Activated CD4-positive, alpha-beta T cell treated with anti-CD3 and anti-CD28 coated beads, Interleukin-2, amount 50 U/mL, for 48 hours (primary cell): ENCODE measurements at places on chromosomes 6 and 20.

DNA sequence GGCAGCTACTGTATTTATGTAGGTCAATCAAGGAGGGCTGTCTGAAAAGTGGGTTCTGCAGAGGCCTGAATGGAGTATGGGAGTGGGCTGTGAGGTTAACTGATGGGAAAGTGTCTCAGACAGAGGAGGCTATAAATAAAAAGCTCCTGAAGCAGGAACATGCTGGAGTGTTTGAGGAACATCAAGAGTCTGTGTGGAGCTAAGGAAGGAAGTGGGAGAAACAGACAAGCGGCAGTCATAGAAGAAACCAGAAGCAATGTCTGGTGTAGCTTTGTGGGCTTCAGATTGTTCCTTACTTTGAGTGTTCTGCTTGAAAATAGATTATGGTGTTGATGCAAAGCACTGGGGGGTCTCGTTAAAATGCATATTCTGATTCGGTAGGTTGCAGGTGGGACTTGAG is 101.5 kb upstream of the OGFRL1 start:
- DNase-seq = no peak

GRCh38 chr20:60883496-60883895 is 368.6 kb upstream of the CDH4 start:
- no peak for DNase-seq

GRCh38 chr6:143136647-143137046 is 76.0 kb downstream of the AIG1 start:
- no peak for DNase-seq

DNA sequence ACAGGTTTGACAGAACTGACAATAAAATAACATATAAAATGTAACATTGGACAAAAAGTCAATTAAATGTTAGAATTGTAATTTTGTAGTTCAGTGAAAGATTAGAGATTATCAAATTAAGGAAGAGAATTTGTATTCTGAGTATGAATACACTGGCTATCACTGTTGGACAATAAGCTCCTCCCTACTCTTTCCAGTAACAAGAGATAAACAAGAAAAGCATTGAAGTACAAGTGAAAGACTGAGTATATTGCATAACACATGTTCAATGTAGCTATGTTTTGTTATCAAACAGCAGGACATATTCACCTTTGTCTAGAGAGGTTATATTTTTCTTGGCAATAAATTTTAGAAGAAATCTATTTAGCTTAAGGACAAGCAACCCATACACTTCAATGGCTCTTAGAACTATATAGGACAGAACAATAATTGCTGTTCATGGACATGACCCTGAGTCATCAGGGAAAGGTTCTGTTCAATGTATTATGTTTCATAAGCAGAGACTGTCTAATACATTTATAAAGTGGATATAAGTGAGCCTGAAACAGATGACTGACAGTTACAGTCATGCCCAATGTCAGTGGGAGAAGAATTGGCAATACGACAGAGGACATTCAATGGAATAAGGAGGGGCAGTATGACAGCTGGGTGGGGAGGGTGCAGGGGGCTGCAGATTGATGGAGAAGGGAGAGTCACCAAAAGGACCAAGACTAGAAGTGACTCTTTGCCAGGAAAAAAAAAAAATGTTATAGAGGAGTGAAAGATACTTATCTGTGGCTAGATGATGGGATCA is 520.4 kb downstream of the FRK start:
- no peak for DNase-seq

DNA sequence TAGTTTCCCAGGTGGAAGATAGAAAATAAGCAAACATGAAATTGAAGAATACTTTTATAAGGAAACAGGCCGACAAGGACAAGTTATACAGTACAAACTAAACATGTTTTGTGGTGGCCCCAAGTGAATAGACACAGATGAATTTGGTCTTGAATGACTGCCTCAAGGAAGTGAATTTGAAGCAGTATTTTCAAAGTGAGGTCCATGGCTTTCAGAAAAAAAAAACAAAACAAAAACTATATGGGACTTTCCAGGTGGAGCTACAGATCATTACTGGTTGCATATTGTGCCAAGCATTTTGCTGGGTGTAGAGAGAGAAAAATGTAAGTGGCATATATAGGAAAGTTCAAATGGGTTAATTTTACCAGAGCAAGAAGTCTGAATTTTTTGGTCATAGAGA is 68.8 kb downstream of the CYB5R4 start:
- DNase-seq = no peak

DNA sequence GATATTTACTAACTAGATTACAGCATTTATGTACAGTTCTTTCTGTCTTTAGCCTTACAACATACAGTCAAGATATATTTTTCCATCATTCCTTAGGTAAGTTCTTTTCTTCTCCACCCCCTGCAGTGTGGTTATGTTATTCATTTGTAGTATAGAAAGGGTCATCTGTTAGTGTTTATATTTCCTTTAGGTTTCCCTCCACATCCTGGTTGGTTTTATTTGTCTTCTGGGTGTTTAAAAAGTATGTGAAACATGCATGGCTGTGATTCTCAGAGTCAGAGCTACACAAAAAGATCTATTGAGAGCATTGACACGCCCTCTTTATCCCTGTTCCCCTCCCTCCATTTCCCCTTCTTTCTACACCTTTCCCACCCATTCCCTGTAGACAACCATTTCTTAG is 20.1 kb downstream of the DHX35 start:
- DNase-seq = no peak

DNA sequence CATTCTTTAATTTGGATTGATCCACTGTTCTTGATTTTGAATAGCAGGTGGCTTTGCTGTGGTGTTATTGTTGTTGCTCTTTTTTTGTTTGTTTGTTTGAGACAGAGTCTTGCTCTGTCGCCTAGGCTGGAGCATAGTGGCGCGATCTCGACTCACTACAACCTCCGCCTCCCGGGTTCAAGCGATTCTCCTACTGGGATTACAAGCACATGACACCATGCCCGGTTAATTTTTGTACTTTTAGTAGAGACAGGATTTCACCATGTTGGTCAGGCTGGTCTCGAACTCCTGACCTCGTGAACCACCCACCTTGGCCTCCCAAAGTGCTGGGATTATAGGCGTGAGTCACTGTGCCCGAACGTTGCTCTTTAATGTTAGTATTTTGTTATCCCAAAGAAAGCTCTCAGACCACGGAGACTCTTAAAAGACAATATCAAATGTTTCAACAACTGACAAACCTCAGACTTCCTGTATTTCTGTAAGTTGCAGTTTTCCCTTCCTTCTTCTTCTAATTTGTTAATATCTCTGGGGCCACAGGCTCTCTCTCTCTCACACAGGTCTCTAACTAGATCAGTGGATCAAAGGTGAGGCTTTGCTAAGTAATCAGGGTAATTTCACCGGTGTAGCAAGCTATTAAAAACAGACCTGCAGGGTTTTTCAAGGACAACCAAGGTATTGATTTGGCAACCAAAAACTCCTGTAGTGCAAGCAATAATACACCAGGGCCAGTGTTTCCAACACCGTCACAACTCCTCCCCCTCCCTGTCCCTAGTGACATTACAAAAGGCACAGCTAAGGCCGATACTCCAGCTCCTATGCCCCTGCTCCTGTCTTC is 48.8 kb upstream of the ZNF217 start:
- DNase-seq = peak; percentile 48

- no peak for DNase-seq
Measured at GRCh38 chr6:81755551-81755950, 3.1 kb upstream of the TENT5A start.

DNA sequence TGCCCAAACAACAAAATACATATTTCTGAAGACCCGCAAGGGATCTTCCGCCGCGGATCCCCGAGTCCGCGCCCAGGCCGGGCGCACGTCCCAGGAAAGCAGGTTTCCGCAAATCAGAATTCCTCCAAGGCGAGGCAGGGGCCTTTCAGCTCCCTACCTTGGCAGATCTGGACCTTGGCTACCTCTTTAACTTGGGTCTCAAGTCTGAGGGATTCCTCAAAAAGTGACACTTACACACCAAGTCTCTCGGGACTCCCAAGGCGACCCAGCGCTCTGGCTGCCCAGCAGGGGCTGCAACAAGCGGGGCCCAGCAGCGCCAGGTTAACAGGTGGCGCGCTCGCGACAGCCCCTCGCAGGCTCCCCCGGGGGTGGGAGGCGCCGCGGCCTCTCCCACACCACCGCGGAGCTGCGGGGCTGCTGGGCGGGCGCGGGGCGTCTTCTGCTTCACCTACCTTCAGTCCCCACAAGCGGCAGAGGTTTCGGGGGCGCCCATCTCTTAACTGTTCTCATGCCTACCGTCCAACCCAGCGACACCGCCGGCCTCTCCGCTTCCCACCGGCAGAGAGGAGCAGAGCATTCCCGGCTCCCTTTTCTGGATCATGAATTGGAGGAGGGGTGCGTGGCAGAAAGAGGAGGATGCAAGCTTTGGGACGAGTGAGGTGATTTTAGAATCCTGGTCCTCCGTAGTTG is 414 bp downstream of the SIM1 start:
- no peak for DNase-seq

- no peak for DNase-seq
Measured at GRCh38 chr6:23175391-23175790, 606.0 kb downstream of the HDGFL1 start.

DNA sequence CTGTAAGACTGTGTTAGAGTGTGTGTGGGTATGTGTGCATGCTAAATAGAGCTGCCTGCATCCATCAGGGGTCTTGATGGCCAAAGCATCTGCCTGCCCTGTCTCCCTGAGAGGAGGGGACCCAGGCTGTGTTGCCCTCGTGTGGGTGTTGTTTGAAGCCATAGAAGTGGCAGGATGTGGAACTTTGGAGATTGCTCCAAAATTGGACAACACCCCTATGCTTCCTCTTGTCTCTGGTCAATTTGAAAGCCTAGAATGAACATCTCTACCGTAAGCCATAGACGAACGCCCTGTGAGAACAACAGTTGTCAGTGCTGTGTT is 82.6 kb downstream of the ASXL1 start:
- DNase-seq = no peak

- no peak for DNase-seq
Measured at GRCh38 chr6:127439718-127440117, 19.5 kb downstream of the KIAA0408 start.

- peak; percentile 56 for DNase-seq
Measured at GRCh38 chr6:13273931-13274706, 54.2 kb downstream of the TBC1D7 start.

- DNase-seq = peak; percentile 56
Measured at GRCh38 chr6:139109558-139109957, 25.3 kb upstream of the HECA start.

- DNase-seq = no peak
Measured at GRCh38 chr6:167567142-167568033, 242.5 kb downstream of the TTLL2 start.

GRCh38 chr6:11484441-11484840 is 53.1 kb upstream of the TMEM170B start:
- DNase-seq = no peak

DNA sequence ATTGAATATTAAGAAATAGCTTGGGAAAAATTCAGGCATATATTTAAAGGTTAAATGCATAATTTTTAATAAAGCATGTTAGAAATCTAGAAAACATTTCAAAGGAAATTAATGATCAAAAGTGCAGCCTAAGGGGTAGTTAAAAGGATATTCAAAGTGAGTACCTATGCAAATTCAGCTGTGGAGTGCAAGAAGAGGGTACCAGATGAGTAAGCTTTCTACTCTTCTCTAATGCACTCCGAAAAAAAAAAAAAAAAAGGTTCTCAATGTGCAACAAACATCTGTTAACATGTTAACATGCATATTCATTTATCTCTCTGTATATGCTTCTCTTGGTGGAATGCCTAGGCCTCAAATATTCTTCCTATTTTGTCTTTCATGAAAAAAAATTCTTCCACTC is 32.0 kb upstream of the KATNA1 start:
- no peak for DNase-seq

DNA sequence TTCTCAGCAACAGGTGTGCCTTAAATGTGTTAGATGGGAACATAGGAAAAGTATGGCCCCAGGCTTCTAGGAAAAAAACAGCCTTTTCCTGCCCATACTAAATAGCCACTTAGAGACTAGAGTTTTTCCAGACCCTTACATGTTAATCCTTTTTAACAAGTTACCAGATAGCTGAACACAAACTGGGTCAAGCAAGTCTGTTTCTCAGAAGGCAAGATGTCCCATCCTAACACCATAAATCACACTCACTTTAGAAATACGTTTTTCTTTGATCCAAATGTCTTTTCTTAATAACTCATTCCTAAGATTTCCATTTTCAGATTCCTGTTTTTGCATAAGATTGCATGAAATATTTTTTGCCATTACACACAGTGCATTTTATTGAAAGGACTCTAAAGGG is 241.3 kb downstream of the KCNQ5 start:
- no peak for DNase-seq

GRCh38 chr6:155717374-155717773 is 261.7 kb upstream of the NOX3 start:
- DNase-seq = no peak

GRCh38 chr6:170552765-170553533 is at the start of gene PSMB1:
PSMB1 (minus strand) TSS chr6:170553307; CDS start chr6:170553242, 65 bp downstream.
- peak; percentile 90 for DNase-seq

DNA sequence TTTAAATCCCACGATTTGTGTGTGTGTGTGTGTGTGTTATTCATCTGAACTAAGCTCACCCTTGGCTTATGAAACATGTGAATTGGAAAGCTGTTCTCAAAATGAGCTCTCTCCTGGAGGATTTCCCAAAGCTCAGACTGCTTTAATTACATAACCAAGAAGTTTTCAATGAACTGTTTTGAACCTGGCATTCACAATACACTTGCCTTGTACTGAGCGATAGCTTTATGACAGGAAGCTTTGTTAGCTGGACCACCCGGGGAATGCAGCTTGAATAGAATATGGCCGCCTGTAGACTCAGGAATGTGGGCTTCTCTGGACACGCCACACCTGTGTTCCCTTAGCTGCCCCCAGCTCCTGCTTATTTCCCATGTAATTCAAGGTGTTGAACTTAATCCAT is 71.4 kb upstream of the PREP start:
- no peak for DNase-seq

DNA sequence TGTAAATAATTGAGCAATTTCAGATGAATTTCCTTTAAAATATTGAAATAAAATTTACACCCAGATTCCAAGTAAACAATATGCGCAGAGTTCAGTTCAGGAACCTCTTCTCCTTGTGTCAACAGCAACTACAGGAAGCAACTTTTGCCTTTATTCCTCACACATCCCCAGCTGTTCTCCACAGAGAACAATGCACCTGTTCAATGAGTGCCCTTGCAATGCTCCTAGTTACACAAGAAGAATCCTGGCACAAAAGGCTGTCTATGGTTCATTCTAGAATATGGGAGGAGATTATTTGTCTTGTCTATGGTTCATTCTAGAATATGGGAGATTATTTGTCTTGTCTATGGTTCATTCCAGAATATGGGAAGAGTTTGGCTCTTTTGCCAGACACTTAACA is 454.9 kb downstream of the BTBD3 start:
- no peak for DNase-seq

- no peak for DNase-seq
Measured at GRCh38 chr6:74409447-74409846, 713.4 kb downstream of the CD109 start.

DNA sequence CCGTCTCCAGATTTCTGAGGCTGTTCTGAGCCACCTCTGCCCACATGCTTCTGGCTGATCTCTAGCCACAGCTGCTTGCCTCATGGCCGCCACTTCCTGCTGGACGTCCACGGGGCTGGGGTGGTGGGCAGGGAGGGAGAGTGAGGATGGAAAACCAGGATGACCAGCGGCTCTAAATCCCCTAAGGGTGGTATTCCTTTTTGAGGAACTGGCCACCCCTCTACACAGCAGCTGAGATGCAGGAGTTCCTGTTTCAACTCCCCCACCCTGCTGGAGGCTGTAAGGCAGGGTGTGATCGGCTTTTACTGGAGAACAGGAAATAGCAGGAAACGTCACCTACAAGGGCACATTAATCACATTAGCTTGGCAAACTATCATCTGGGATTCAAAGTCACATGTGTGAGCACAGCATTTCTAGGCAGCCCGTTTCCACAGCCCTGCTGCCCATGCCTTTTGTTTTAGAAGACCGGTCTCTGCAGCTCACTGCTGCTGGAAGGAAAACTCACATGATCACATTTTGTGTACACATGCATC is 181.6 kb upstream of the ECI2 start:
- DNase-seq = no peak
